ENCODE measurements at places on chromosomes 13 and 19. TPM values are rescaled to one million over a fixed set of nuclear protein-coding genes. Genes with fewer than 3 reads are reported as not detected.

GNG7 gene
- 1.0 TPM for total RNA-seq

OR7C2 gene
- total RNA-seq = not detected

ADGRL1 gene
- total RNA-seq = 5.1 TPM

COX6B2 gene
- not detected for total RNA-seq

TNNI3 gene
- total RNA-seq = not detected

PTOV1 gene
- total RNA-seq = 72.9 TPM

KLK11 gene
- total RNA-seq = not detected

IL4I1 gene
- 3.6 TPM for total RNA-seq

MBD3L3 gene
- not detected for total RNA-seq

SMIM17 gene
- total RNA-seq = 0.33 TPM

PRR19 gene
- total RNA-seq = 0.84 TPM

PET100 gene
- 24.7 TPM for total RNA-seq

UGGT2 gene
- total RNA-seq = 22.1 TPM

ZNF433 gene
- total RNA-seq = 2.0 TPM

PRODH2 gene
- total RNA-seq = not detected

RUBCNL gene
- under 0.01 TPM for total RNA-seq

ODAD3 gene
- total RNA-seq = 0.05 TPM

LAIR2 gene
- total RNA-seq = not detected

CEACAM16 gene
- not detected for total RNA-seq

CEACAM18 gene
- total RNA-seq = not detected

CLEC4M gene
- total RNA-seq = 25.2 TPM

B3GNT3 gene
- total RNA-seq = 0.42 TPM

RDH8 gene
- not detected for total RNA-seq

CD209 gene
- total RNA-seq = under 0.01 TPM

COX7A1 gene
- 7.1 TPM for total RNA-seq

BAX gene
- 134 TPM for total RNA-seq

IRS2 gene
- 2.0 TPM for total RNA-seq

ZNF442 gene
- total RNA-seq = 2.7 TPM

CYP4F2 gene
- total RNA-seq = not detected

THSD8 gene
- total RNA-seq = 0.23 TPM

UBE2L5 gene
- total RNA-seq = not detected

CCL25 gene
- total RNA-seq = not detected

IZUMO2 gene
- not detected for total RNA-seq

KL gene
- 1.0 TPM for total RNA-seq

FAM98C gene
- 12.3 TPM for total RNA-seq

SLITRK6 gene
- total RNA-seq = not detected

TPRX2 gene
- not detected for total RNA-seq

STOML3 gene
- not detected for total RNA-seq

ANKRD24 gene
- total RNA-seq = 0.68 TPM

APOC1 gene
- 1.7 TPM for total RNA-seq

All from dermis blood vessel endothelial cell (primary cell).